HFFc6 (cell line): ENCODE measurements at places on chromosomes 2 and 18. TPM values are rescaled to one million over a fixed set of nuclear protein-coding genes. Genes with fewer than 3 reads are reported as not detected.

- DNase-seq = no peak
These were observed 45.3 kb downstream of the GREB1 start for GRCh38 chr2:11578986-11579774.

DNA sequence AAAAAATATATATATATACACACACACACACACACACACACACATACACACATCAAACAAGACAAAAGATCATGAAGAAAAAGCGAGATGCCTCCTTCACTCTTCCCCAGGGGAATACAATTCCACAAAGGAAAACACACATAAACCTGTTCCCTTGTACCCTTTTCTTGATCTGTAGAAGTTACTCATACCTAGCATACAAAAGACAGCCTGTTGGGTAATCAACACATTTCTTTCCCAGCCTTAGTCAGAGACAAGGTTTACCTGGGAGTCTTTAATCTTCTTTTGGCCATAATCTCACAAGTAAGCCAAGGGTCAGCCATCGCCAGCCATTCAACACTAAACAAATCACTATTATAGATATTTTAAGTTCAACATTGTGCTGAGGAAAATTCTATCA, 407.0 kb downstream of the SUCLG1 start:
- no peak for DNase-seq

- no peak for DNase-seq
These were observed 256.6 kb upstream of the ACVR2A start for GRCh38 chr2:147588191-147588590.

DNA sequence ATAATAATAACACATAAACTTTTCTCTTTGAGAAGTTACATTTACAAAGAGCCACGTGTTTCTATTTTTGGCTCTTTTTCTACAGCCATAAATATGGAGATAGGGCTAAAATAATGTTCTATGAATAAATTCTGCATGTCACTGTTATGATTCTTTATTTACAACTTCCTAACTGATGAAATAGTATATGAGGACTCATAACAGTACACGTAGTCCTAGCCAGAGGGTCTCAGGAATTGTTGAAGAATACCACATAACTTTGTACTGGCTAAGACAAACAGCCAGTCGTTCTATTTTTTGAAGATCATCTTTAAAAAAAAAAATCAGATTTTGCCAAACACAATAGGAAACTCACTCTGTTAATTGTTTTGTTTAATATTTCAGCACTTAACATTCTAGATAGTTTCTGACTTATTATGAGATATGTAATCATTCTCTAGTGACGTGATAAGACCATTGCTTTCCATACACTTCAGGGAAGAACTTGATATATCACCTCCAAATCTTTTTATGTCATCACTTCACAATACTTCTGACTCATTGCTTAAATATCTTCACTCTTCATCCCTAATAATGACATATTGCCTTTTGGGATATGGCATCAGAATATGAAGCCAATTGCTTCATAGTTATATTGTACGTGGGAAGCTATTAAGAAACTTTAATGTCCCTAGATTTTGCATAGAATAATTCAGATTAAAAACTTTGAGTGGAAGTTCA, 256.1 kb downstream of the XIRP2 start:
- no peak for DNase-seq

- DNase-seq = no peak
These were observed 237.6 kb upstream of the APCDD1 start for GRCh38 chr18:10216791-10217190.

DNA sequence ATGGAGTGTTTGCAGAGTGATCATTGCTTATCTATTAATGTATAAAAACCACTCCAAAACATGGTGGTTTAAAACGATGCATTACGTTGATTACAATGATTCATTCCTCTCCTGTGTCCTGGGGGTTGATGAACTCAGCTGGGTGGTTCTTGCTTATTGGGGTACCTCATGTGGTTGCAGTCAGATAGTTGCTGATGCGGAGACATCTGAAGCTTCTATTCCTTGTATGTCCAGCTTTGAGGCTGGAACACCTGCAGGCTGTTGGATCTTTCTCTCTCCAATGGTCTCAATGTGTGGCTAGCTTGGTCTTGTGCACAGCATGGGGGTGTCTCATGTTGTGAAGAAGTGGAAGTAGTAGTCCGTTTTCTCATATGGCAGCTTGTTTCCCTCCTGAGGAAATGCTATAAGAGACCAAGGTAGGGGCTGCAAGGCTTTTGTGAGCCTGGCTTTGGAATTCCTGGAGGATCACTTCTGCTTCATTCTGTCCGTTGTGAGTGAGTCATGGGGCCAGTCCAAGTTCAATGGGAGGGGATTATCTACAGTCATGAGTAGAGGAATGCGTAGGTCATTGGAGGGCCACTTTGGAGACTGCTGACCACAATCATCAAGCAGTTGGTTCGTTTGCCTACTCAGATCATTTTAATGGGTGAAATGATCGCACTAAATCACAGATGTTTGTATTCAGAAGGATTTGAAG, 601.0 kb downstream of the SLC4A3 start:
- DNase-seq = peak; percentile 98

DNA sequence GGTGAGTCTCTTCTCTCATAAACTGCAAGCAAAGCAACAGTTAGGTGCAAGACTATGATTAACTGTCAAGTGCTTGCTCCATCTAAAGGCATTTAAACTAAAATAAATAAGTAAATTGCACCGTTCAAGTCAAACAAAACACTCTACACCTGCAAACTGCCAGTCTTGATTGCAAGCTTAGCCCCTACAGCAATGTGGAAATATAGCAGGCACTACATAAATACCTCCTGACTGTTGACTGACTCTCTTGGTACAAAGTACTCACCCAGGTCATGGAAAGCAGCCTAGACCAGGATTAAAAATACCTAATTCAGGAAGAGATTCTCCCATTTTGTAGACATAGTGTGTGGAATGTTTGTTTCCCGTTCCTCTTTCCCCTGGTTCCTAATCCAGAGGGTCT, 176.6 kb upstream of the KLHL29 start:
- DNase-seq = no peak

DNA sequence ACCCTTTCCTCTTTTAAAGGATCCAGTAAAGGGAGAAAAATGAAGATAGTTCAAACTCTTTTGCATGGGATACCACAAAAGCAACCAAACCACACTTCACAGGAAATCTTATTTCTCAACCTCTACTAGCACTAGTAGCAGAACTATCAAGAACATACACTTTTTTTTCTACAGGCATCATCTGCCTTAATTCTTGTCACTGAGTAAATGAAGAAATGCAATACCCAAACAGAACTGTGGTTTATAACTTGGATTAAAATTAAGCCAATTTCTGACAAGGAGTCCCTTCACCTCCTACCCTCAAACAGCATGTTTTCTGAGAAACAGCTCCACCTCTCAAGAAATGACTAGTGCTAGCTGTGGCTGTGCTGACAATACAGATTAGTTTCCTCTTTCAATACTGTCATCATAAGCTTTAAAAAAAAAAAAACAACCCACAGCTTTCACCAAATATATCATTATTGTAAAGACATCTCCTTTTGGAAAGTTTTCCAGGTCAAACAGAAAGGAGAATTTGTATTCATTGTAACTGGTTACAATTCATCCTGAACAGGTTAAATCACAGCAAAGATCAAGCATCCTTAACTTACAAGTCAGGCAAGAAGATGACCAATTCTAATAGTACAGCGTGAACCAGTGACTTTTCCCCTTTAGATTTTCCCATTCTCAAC, 44.4 kb downstream of the PTPN2 start:
- peak; percentile 11 for DNase-seq

GRCh38 chr2:46135228-46135855, 161.9 kb upstream of the EPAS1 start:
- no peak for DNase-seq

- no peak for DNase-seq
These were observed 68.9 kb downstream of the TMEM18 start for GRCh38 chr2:608297-608696.

GRCh38 chr2:233563663-233564430, 2.7 kb downstream of the USP40 start:
- DNase-seq = no peak

GRCh38 chr2:43180897-43181296, 45.5 kb downstream of the ZFP36L2 start:
- no peak for DNase-seq

DNA sequence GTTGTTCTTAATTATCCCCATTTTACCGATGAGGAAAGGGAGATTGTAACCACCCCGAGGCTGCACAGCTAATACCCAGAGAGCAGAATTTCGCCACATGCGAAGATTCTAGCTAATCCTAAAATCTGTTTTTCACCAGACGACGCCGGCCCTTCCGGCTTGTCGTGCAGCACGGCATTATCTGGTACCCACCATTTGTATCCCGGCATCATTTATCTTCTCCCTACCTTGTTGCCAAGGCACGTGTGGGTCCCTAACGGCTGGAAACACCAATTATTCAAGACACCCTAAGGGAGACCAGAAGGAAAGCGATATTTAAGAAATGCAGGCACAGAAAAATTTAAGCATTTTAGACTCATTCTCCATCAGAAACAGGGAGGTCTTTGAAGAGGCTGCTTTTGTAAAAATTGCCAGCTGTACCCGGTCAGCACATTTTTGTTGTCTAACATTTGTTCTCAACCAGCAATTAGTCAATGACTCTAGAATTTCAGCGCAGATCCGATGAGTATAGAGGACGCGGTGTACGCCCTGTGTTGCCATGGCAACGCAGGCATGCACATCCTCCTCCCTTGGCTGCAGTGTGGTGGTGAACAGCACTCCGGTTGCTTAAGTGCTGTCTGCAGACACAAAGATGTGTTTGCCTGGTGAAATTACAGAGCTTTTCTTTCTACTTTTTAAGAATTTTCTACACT, 111.6 kb downstream of the AGAP1 start:
- peak; percentile 96 for DNase-seq

DNA sequence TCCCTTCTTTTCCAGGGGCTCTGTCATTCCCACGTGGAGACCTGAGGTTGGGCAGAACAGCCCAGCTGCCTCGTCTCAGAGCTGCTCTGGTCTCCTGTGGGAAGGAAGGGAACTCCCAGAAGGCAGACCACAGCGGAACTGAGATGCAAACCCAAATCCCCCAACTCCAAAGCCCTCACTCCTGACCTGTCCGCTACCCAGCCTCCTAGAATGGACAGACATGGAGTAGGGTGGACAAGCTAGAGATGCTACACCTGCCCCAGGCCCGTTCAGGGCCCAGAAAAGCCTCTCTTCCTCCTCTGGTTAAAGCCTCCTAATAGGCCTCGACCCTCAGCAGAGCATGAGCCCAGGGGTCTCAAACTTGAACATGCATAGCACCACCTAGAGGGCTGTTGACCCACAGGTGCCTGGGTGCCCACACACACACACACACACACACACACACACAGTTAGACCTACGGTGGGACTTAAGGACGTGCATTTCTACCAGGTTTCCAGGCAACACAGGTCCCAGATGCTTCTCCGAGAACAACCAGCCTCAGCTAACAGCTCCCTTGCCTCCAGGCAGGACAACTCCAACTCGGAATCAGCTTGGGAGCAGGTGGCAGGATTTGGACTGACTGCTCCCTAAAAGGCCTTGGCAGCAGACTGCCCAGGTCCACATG, 93.5 kb downstream of the TNS1 start:
- DNase-seq = no peak

The COBLL1 gene
- 28.1 to 40.8 TPM (median 31.6 TPM) in 3 replicates for total RNA-seq

The LCT gene
- not detected in 2 replicates for total RNA-seq

The FEV gene
- not detected in 3 replicates for total RNA-seq

The SLC38A11 gene
- 2.0 to 2.6 TPM (median 2.4 TPM) in 3 replicates for total RNA-seq

The SERPINB10 gene
- total RNA-seq = 2.0 to 4.2 TPM (median 2.8 TPM) in 3 replicates

The CCDC102B gene
- 2.0 and 2.9 TPM in 2 replicates for total RNA-seq

The SYT4 gene
- not detected in 3 replicates for total RNA-seq

The RAB17 gene
- 0.31 TPM in 1 of 2 replicates, not detected in the other for total RNA-seq

The CRYBA2 gene
- total RNA-seq = not detected in 3 replicates

The CDCA7 gene
- total RNA-seq = 4.7 to 9.3 TPM (median 7.2 TPM) in 3 replicates
